ENCODE measurements at places on chromosomes 6 and 20. TPM values are rescaled to one million over a fixed set of nuclear protein-coding genes. Genes with fewer than 3 reads are reported as not detected.

The ERVFRD-1 gene
- not detected for total RNA-seq

The FOXF2 gene
- total RNA-seq: 18.6 TPM

The MTCH1 gene
- total RNA-seq: 123 TPM

The GRIK2 gene
- 0.32 TPM for total RNA-seq

The DLK2 gene
- 6.4 TPM for total RNA-seq

The SOBP gene
- 1.2 TPM for total RNA-seq

The BNIP5 gene
- not detected for total RNA-seq

The NOX3 gene
- total RNA-seq: not detected

The FAM184A gene
- not detected for total RNA-seq

The RNF182 gene
- 3.8 TPM for total RNA-seq

The ZNF165 gene
- 0.93 TPM for total RNA-seq
